ENCODE measurements at places on chromosomes 4 and X.

DNA sequence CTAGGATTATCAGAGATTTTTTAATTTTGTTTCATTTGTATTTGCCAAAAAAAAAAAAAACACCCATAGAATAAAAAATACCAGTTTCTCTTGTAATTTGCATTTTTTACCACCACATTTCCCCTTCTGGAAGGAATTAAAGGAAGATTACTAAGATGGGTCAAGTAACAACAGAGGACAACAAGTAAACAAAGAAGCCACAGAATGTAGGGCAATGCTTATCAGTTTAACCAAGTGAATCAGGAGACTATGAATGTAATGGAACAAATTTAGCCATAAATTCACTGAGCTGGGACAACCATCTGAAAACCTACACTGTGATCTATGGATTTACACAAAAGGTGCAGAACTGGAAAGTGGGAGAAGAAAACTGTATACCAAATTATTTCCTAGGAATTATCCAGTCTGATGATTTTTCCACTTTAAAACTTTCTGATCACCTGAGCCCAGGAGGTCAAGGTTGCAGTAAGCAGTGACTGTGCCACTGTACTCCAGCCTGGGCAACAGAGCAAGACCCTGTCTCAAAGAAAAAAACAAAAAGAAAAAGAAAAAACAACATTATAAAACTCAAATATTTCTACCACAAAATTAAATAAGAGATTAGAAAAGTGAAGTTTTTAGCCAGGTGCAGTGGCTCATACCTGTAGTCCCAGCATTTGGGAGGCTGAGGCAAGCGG is 32.4 kb downstream of the LRBA start:
- no peak for DNase-seq

DNA sequence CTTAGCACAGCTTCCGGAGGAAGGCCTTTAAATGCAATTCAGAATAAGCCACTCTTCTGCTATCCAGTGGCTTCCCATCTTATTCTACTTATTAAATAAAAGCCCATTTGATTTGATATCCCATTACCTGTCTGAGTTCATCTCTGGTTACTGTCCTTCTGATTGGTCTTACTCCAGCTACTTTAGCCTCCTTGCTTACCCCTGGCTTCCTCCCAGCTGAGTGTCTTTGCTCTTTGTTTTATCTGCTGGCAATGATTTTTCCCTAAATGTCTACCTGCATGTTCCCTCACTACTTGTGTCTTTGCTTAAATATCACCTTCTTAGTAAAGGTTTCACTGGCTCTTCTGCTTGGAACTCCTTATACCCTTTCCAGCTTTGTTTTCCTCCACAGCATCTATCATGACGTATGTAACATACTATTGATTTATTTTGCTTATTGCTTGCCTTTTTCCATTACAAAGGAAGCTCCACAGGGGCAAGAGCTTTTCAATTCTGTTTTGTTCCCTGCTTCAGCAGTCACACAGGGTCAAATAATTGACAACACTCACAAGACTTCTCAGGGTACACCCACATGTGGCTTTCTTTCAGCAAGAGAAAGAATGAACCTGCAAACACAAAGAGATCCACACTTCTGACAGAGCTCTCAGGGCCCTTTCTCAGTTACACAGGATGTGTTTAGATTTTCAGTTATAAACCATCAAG is 63.8 kb downstream of the TBC1D19 start:
- no peak for DNase-seq

DNA sequence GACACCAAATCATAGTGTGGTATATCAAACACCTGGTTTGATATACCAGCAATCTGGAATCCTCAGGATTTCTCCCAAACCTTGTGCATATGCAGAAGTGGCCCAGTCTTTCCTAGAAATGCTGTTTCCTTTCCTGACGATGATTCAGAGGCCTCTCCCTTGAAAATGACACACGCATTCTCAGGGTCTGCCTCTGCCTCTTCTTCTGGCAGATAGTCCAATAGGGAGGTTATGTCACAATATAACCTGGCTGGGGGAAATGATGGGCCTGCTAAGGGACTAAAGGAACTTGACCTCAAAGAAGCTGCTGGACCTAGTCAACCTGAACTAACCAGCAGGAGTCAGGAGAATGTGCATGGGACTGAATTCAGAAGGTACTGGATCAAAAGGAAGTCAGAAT is 435.2 kb downstream of the IDS start:
- DNase-seq: no peak

DNA sequence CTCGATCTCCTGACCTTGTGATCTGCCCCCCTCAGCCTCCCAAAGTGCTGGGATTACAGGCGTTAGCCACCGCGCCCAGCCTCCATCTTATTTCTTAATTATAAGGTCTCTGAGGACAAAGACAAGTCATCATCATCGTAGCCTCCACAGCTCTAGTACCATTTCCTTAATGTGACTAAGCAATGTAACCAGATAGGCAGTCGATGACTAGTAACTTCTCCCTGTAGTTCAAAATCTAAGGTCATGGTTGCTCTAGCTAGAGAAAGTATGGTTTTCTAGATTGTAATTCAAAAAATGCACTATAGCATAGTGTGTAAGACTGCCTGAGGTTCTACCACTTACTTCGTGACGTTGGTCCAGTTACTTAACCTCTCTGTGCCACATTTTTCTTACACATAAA is 6.9 kb downstream of the SLC39A8 start:
- no peak for DNase-seq
